ENCODE measurements at places on chromosomes 5 and 9.

DNA sequence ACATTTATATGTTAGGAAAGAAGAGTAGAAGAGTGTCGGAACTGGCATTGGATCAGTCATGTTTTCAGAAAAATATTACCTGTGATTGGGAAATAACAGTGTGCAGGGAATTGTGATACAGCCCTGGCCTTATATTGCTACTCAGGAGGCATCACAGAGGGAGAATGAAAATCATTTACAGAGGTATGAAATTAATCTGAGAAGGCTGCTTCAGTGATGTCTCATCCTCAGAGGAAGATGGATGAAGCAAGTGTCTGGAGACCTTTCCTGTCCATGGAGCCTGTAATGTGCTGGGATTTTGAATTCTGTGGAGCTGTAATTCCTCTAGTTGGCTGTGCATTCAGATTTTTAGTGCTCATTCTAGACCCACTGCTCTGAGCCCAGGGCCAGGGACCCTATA, 3.8 kb downstream of the ACTBL2 start:
- no peak for DNase-seq

- DNase-seq: no peak
Observed at GRCh38 chr9:126248680-126249079, 77.9 kb upstream of the MVB12B start.

- DNase-seq: no peak
Observed at GRCh38 chr5:98103807-98104206, 669.7 kb upstream of the RGMB start.

DNA sequence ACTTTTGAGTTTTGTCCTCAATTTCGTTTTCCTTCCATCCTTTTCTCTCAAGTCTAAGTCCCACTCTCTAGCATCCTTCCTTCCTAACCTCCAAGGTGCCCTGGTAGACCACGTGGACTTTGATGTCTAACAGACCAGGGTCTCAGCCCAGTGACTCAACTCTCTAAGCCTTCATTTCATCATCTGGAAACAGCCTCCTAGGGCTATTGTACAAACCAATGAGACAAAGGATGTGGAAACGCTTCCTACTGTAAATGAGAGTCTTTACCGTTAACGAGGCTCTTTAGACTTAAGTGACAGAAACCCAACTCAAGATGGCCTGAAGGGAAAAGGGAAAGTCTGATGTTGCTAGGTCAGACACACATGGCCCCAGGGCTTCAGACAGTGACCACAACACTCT, 49.2 kb upstream of the CPLX2 start:
- DNase-seq: no peak

DNA sequence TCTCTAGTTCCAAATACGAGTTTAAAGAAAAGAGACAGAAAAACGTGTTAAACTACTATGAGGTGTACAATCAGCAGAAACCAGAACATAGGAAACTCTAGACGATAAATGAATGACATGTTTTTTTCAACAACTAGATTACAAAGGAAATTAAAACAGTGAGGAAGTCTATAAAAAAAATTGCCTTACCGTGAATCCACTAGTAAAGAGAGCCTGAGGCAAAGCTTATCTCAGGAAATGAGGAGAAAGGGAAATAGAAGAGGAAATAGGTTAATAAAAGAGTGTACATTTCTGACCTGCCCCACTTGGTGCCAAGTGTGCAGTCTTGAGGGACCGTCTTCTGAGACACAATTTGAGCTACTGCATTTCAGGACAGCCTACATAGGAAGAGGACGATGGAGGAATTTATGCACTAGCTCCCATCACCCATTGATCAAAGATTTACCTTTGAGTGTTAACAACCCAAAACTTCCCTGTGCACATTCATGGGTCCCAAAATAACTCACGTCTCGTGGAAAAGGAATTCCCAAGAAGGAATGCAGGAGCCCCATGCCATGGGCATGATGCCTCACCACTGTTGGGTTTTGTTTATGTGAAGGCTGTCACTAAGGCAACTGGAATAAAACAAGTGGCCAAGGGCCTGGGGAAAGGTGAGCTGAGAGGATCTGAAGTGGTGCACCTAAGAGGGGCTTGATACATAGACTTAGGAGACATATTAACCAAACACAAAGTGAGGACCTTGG, 53.6 kb upstream of the SLC1A3 start:
- no peak for DNase-seq

- peak; percentile 87 for DNase-seq
Observed at GRCh38 chr5:124746916-124747790, 714 bp upstream of the ZNF608 start.

DNA sequence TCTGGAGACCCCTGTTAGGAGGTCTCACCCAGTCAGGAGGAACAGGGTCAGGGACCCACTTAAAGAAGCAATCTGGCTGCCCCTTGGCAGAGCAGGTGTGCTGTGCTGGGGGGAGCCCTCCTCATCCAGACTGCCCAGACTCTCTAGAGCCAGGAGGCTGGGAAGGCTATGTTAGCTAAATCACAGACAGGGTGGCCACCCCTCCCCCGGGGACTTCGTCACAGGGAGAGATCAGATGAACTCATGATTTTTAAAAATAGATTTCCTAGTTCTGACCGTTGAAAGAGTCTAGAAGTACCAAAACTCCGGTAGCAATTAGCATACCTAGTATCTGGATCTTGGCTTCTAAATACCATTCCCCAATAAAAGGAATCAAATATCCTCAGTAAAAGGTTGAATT, 35.0 kb upstream of the FOXB2 start:
- DNase-seq: no peak

GRCh38 chr9:114408645-114409044, 20.9 kb upstream of the AKNA start:
- no peak for DNase-seq

- no peak for DNase-seq
Observed at GRCh38 chr5:179314606-179315355, 30.5 kb downstream of the ADAMTS2 start.

- DNase-seq: peak; percentile 59
Observed at GRCh38 chr5:124980163-124980941, 233.9 kb upstream of the ZNF608 start.

- no peak for DNase-seq
Observed at GRCh38 chr9:7784472-7784871, 15.1 kb downstream of the DMAC1 start.

- no peak for DNase-seq
Observed at GRCh38 chr9:78539904-78540303, 243.0 kb downstream of the PSAT1 start.

GRCh38 chr5:68419637-68420452, 204.3 kb downstream of the PIK3R1 start:
- DNase-seq: no peak

DNA sequence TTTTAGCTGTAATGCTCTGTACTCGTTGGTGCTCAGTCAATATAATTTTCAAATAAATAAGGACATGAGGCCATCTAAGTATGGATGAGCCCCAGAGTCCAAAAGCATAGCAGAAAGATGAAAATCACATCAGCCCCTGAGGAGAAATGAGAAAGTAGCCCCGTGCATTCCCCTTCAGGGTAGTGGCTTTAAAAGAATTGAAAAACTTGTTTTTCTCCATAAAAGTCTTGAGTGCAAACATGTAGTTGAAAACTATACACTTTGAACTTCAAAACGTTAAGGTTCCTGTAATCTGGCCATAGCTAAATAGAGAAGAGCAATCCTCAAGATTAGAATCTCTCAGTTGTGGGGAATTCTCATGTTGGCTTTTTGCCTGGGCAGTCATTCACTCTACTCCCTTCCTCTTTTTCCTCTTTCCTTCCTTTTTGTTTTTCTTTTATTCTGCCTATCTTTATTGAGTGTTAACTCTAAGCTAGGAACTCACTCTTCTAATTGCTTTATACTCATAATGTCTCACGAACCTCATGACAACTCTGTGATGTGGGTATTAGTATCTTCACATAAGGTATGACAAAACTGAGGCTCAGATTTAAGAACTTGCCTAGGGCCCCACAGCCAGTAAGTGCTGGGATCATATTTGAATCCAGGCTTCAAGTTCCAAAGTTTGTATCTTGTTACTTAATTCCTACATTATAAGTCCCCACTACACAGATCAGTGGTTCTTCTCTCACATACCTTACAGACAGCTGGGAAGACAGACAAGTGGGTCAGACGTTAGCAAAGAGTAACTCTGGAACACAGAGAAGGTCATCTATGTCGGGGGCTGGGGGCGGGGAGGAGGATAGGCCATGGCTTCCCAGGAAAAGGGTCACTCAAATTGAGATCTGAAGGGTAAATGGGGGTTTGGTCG, 46.4 kb upstream of the ABCA1 start:
- no peak for DNase-seq

DNA sequence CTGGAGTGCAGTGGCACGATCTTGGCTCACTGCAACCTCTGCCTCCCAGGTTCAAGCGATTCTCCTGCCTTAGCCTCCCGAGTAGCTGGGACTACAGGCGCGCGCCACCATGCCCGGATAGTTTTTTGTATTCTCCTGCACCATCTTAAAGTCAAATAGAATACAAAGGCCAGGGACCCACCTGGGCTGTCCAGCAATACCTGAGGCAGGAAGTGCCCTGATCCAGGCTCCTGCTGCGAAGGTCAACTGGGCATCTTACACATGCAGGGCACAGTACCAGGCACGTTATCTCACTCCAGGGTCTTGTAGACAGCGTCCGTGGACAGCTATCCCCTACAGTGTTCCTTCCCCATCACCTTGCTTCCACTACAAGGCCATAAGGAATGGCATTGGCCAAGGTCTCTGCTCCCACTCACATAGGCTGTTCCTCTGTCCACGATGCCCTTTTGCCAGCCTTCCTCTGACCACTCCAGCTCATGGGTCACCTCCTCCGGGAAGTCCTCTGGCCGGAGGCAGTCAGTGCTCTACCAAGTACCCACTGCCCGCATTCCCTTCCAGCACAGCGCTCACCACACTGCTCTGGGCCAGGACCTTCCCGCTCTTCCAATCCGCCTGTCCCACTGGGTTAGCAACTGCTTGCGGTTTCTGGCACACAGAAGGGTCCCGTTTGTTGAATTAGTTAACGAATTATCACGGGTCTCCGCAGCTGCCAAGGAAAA, 978 bp downstream of the P4HA2 start:
- no peak for DNase-seq

- no peak for DNase-seq
Observed at GRCh38 chr5:153960269-153961215, 78.2 kb downstream of the FAM114A2 start.

DNA sequence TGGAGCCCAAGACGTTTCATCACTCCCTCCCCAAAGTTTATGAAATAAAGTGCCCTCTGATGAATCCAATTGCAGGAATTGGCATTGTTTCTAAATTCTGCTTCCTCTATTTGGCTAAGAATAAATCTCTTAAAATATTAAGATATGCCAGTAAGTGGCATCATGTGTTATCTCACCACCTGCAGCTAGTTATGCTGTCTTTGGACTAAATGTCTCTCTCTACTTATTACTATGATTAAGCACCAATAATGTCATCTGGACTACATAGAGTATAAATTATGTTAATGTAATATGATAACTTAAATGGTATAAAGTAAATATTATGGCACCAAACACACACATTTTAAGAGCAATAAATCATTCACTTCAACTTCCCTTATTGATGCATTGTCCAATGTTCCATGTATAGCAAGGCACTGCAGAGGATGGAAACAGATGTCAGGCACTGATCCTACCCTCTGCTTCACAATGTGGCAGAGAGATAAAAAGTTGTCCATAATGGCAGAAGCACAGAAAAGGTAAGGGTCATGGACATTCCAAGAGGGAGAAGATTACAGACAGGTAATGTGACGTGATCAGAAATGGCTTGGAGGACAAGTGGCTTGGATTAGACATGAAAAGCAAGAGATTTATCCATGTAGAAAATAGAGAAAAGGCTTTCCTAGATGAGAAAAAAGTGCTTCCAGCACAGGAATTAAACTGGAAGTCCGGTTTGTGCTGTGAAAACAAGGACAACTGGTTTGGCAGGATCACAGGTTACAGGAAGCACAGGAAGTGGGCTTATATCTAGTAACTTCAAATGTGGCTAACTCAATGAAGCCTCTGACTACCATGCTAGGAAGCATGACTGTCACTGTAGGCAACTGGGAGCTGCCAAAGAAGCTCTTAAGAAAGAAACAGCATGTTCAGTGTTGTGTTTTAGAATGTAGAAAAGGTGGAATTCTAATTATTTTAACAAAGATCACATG, 26.7 kb downstream of the MARCHF11 start:
- no peak for DNase-seq

- no peak for DNase-seq
Observed at GRCh38 chr9:89213396-89213880, 34.8 kb upstream of the SHC3 start.

GRCh38 chr5:143182901-143183820, 220.3 kb downstream of the NR3C1 start:
- no peak for DNase-seq

DNA sequence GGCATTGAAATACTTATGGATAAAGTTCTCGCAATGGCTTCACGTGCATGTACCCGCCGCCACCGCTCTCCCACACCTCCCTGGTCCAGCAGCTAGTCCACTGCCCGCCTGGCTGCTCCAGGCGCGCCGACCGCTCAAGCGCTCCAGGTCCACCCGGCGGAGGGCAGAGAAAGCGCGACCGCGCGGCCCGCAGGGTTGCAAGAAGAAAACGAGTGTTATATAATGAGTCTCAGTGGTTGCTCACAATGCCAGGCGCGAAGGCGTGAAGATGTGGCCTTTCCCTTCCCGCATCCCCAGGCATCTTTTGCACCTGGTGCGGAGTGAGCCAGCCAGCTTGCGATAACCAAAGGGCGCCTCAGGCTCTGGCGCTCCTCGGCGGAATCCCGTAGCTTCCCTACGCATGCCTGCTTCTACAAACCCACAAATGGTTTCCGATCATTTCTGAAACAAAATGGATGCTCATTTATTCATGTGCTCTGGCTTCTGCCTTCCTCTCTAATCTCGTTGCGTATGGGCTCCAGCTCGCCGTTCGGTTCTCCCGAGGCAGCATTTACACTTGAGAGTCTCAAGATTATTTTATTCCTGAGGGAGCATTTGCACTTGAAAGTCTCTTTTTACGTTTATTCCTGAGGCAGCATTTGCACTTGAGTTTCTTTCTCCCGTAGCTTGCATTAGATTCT, 25.7 kb downstream of the CDKN2A start:
- peak; percentile 43 for DNase-seq

GRCh38 chr5:50995285-50995942, 329.0 kb downstream of the PARP8 start:
- DNase-seq: no peak

DNA sequence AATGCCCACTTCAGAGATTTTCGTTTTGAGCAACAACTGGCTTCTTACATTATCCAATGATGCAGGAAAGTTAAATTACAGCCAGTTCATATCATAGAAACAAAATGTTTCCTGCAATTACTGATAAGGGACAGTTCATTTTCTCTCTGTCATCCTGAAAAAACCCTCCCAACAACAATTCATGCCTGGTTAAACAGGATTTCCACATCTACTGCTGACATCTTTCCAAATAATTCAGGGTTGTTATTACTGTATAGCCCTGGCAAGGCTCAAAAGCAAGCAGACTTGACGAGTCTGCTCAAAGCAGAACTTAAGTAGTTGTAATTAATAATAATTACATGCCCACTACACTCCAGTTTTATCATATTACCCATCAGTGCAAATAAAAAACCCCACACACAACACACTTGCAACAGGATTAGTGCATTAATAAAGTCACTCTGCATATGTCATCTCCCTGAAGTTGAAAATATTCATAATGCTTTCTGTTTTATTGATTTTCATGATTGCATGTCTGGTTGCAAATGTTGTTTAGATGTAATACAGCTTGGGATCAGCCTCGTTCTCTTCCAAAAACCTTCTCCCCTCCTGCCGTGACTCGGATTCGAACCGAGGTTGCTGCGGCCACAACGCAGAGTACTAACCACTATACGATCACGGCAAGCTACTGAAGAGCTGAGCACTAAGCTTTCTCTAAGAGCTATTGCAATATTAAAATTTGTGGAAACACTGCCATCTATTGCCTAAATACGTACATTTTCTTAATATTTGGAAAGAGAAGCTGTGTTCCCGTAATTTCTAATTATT, 119.6 kb upstream of the NFIB start:
- no peak for DNase-seq
